ENCODE measurements at places on chromosomes 13 and 19.

DNA sequence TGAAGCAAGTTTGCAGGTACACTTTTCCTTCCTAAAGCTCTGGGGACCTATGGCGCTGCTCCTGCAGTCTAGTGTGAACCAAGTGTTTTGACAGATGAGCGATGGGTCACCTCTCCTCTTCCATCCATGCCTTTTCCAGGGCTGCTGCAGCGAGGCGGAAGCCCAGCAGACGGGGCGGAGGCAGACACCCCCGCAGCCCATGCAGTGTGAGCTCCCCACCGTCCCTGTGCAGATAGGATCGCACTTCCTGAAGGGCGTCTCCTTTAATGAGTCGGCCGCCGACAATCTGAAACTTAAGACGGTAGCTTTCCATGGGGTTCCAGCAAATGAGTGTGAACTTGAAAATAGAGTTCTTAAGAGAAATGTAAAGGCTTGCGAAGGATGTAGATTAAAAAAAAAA, 37.1 kb upstream of the GPI start:
- DNase-seq: no peak

DNA sequence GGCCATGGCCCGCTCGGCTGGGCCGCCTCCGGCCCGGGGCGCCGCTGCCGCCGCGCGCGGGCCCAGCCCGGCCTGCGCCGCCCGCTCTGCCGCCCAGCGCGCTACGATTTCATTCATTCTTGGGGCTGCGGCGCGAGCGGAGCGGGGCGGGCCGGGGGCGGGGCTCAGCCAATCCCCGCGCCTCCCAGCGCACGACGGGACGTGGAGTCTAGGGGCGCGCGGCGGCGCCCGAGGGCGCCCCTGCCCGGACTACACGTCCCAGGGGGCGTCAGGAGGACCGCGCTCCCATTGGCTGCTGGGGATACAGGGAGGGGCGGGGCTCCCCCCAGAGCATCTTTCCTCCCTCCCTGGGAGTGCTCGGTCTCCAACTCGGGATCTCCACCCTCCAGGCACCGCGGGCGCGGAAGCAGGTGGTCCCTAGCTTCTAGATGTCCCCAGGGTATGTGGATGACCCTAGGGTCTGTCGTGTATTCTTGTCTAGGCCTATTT, 5.6 kb upstream of the DPF1 start:
- peak; percentile 76 for DNase-seq

DNA sequence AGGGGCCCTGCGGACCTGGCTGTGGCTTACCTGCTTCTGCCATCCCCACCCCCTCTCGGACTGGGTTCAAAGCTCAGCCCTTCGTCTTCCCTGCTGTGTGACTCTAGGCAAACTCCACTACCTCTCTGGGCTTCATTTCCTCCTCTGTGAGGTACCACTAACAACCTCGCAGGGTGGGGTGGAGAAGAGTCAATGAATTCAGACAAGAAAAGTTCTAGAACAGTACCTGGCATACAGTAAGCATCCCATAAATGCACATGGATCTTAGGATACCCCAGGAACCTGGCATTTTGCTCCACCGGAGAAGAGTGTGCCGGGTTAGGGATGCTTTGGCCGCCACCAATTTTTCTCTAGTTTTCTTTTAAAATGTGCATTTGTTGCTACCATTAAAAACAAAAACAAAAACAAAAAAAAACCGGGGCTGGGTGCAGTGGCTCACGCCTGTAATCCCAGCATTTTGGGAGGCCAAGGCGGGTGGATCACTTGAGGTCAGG, 3.4 kb downstream of the TLE5 start:
- no peak for DNase-seq

DNA sequence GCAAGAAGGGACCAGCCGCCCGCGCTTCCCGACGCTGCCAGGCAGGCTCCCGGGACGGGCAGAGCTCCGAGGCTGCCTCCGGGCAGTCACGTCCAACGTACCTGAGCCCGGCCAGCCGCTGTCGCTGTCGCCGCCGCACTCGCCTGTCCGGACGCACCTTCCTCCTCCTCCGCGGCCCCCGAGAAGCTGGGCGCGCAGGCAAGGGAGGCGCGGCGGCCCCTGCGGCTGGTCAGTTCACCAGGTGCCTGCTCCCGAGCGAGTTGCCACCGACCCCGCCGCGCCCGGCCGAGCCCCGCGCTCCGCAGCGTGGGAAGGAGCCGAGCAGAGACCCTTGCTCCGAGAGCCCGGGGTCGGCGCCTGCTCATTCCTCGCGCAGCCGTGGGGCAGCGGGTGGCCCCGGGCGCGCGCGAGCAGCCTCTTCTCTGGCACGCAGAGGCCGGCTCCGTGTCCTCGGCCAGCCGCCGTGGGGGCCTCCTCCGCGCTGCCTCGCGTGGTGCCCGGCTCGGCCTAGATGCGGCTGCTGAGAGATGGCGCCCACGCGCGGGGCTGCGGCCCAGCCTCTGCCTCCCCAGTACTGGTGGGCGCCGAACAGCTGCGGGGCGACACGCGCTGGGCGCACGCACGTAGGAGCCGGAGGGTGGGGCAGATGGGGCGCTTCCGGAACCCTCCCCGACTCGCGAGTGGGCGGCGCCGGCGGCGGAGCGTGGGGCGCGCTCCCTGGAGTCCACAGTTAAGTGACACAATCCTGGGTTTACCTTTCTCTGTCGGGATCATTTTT, 419.4 kb downstream of the UQCRFS1 start:
- DNase-seq: no peak

GRCh38 chr19:8449830-8450229, 5.1 kb downstream of the HNRNPM start:
- no peak for DNase-seq

GRCh38 chr19:35555301-35556005, 8.0 kb downstream of the ATP4A start:
- DNase-seq: no peak

- DNase-seq: no peak
These were observed 89.2 kb downstream of the RGCC start for GRCh38 chr13:41546372-41547190.

Measured in activated CD8-positive, alpha-beta memory T cell treated with anti-CD3 and anti-CD28 coated beads, Interleukin-2, amount 10 ng/mL, durations not matched to agents 7 days and 5 days (primary cell).